ENCODE measurements at places on chromosomes 5 and 9. TPM values are rescaled to one million over a fixed set of nuclear protein-coding genes. Genes with fewer than 3 reads are reported as not detected.

DNA sequence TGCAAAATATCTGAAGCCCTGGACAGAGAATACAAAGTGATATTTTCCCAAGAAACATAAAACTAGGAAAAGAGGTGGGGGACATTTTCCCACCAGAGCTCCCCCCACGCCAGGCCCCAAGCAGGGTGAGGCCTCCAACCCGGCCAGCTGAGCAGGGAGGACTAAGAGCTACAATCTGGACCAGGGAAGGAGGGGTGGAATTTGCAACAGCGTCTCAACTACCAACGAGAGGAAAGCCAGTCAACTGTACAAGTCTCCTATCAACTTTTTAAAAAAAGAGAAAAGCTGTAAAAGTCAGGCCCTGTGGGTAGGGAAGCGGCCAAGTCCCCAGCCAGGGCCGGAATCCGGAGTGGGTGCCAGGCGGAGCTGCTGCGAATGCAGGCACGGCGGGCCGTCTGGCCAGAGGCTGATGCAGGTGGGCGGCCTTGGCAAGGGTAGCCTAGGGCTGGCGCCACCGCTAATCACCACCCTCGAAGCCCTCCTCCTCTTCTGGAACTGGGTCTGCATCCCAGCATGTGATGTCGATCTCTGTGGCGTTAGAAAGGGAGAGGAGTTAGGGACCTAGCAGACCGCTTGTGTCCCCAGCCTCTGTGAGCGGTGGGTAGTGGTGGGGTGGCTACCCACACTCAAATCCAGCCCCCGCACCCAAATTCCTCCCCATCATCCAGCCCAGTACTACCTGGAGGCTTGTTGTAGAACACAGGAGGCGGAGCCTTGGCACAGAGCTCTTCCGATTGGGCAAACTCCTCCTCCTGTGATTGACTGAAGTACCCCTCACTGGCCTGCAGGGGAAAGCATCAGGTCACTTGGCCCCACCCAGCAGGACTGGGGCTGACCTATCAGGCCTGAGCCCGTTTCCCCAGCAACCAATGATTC, 10.6 kb downstream of the PRR7 start:
- peaks cover 38% of the 10 kb centered on the region for H3K4me1 ChIP-seq
- H3K36me3 ChIP-seq: peaks cover 26% of the 10 kb centered on the region
- peak; percentile 80 for DNase-seq
- no peak overlapping the region for H3K4me3 ChIP-seq
- H3K27me3 ChIP-seq: no peaks in the 10 kb centered on the region
- H3K27ac ChIP-seq: no peak overlapping the region

CEP72 gene
- 10.0 TPM for total RNA-seq

- H3K36me3 ChIP-seq: peaks cover 33% of the 10 kb centered on the region
- H3K27me3 ChIP-seq: no peaks in the 10 kb centered on the region
- H3K4me1 ChIP-seq: no peaks in the 10 kb centered on the region
Measured at GRCh38 chr9:32455738-32456137, 70.3 kb downstream of the RIGI start.

DNA sequence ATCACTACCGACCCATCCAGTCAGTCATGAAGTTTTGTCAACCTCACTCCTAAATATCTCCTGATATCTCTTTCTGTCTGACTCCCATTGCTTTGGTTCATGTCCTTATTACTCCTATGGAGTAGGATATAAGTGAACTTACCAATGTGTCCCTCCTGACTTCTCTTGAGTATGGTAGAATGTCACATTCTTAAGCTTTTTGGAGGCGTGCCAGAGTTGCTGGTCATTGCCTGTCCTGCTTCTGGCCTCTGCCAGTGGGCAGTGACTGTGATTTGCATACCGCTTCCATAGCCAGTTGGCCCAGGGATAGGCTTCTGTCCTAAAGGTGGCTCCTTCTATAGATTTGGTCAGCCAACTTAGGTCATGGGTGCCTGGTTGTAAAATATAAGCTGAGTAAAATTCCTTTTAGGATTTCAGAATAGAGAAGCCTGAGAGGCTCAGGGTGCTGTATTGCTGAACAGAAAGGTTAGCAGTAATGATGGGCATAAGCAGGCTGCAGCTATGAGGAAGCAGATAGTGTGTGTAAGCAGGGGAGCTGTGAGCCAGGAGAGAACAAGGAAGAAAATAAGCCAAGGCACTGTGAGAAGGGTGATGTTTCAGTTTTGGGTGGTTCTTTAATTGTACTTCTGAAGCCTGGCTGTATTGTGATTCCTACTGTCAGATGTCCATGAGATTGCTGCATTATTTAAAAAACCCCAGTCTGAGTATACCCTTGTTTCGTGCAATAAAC, 16.1 kb upstream of the MARCHF3 start:
- H3K4me3 ChIP-seq: no peak overlapping the region
- H3K27me3 ChIP-seq: no peaks in the 10 kb centered on the region
- H3K36me3 ChIP-seq: no peaks in the 10 kb centered on the region

PCDHGB2 gene
- 2.9 TPM for total RNA-seq

DNA sequence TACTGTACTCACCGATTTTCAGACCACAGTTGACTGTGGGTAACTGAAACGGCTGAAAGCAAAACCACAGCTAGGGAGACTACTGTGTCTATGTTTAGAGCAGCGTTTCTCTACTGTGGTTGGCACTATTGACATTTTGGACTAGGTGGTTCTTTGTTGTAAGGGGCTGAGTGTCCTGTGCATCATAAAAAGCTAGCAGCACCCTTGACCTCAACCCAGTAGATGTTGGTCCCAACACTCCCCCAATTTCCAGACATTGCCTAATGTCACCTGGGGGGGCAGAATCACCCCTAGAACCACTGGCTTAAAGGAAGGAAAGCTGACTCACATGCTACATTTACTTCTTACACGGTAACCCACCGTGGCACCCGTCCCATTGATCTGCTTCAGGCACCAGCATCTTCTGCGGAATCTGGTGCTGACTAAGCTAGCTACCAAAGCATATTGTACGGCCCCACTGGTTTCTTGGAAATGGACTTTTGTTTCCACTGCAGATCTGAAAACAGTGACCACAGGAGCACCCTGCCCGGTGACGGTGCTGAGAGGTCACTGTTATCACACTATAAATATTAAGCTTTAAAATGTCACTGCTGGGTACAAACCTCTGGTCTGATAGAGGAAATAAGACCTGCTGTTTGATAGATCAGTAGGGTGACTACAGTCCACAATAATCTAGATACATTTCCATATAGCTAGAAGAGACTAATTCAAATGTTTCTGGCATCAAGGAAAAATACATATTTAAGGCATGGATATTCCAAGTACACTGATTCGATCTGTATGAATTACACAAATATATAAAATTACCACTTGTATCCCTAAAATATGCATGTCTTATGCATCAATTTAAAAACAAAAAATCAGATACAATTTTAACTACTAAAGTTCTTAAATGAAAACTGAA, 151.4 kb downstream of the HSD17B3 start:
- H3K27ac ChIP-seq: no peak overlapping the region
- H3K4me1 ChIP-seq: no peaks in the 10 kb centered on the region
- DNase-seq: no peak
- H3K4me3 ChIP-seq: no peak overlapping the region

Data from upper lobe of left lung (tissue), 6 donors.